ENCODE measurements at places on chromosomes 1 and 21.

DNA sequence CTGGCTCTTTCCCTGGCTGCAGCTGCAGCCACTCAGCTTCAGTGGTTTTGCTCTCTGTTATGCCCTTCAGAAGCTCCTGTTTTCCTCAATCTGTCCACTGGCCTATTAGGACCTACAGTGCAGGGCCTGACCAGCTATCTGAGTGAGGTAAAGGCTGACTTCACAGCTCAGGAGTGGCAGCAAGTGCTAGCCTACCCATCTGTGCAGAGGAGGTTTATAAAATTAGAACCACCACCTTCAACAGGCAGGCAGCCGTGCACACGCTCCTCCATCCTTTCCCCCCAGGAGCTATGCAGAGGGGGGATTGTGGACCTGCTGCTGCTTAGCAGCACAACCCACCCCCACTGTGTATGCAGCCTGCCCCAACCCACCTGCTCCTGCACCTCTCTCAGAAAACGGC, 8.3 kb downstream of the ADAR start:
- no peak for DNase-seq

DNA sequence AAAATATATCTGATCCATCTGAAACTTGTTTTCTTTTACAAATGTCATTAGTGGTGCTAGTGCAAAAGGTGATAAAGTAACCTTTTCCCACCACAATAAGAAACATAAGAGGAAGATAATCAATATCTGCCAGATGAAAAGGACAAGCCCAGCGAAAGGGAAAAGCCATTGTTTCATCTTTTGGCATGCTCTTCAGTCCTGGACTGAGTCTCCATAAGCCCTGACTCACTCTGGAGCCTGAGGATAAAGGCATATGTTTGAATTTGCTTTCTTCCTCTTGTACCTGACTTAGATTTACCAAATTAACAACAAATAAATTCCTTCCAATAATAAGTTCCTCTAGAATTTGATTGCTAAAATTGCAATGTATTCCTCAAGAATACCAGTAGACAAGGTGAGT, 13.6 kb downstream of the DNAJC11 start:
- DNase-seq, result no peak

GRCh38 chr1:67347688-67348472, 40.2 kb downstream of the IL12RB2 start:
- peak; percentile 45 for DNase-seq

- DNase-seq, result no peak
Measured at GRCh38 chr1:112250892-112251291, 145.1 kb upstream of the CTTNBP2NL start.

GRCh38 chr1:58447886-58448285, 98.6 kb downstream of the OMA1 start:
- DNase-seq, result no peak

DNA sequence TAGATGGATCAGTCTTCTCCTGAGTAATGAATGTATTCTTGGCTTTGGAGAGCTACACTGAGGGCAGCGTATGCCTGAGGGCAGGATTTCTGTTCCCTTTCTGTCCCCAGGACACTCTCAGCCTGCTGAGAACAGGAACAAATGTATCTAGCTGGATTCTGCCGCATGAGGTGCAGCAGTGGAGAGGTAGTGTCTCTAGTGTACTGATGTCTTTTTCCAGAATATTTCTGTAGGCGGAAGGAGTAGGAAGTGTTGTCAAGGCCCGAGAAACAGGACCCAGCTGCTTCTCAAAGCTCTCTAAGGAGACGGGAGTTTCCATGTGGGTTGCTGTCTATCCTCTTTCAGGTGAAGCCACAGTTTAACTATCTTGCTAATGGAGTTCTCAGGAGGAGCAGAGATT, 65.5 kb downstream of the MT1HL1 start:
- DNase-seq, result no peak

DNA sequence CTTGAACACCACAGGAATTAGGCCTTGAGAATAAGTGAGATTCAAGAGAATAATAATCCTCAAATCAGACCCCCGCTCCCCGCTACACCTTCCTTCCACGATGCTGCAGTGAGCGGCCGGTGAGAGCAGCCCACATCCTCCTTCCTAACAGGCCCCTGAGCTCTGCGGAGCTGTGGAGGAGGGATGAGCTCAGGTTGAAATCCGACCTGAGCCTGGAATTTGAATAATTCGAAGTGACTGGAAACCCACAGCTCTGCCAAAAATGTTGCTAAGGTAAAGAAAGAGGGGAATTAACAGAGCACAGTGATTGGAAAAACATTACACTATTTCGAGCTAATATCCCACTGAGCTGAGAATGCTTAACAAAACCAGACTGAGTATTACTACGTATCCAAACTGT, 90.0 kb downstream of the URB2 start:
- DNase-seq, result peak; percentile 32

GRCh38 chr1:217369271-217369981, 261.5 kb downstream of the GPATCH2 start:
- DNase-seq, result no peak

DNA sequence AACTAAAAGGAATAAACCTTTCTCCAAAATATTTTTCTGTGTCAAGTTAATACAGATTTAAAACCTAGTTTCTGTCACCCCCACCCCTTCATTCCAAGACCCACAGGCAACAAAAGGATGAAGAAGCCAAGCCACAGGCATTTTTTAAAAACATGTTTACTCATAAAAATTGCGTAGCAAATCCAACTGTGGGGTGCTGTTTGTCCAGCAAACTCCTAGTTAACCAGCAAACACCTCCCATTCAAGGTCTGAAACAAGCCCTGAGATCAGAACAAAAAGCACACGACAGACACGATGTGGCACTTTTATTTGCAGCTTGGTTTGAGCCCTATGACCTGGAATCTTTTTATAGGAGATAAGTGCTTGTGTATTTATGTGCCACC, 149.9 kb upstream of the CAMK1G start:
- no peak for DNase-seq

- DNase-seq, result no peak
Measured at GRCh38 chr1:214354440-214355148, 73.6 kb downstream of the SMYD2 start.

GRCh38 chr1:201265756-201266155, 17.6 kb upstream of the PKP1 start:
- no peak for DNase-seq

DNA sequence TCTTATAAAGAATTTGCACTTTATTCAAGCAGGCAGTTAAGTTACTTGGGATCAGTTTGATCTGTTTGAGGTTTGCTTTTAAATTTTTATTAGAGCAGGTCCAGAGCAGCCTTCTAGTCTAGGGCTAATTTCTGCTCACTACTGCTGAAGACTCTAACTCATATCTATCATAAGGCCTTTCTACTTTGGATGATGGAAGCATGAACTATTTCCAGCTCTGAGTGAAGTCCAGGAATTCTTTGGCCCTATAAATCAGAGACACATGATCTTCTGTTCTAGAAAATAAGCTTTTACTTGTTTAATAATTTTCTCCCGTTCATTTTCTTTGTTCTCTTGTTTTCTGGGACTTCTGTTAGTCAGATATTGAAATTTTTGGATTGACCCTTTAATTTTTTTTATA, 14.7 kb downstream of the NIBAN1 start:
- DNase-seq, result no peak

- no peak for DNase-seq
Measured at GRCh38 chr1:95308276-95309030, 74.4 kb downstream of the RWDD3 start.

DNA sequence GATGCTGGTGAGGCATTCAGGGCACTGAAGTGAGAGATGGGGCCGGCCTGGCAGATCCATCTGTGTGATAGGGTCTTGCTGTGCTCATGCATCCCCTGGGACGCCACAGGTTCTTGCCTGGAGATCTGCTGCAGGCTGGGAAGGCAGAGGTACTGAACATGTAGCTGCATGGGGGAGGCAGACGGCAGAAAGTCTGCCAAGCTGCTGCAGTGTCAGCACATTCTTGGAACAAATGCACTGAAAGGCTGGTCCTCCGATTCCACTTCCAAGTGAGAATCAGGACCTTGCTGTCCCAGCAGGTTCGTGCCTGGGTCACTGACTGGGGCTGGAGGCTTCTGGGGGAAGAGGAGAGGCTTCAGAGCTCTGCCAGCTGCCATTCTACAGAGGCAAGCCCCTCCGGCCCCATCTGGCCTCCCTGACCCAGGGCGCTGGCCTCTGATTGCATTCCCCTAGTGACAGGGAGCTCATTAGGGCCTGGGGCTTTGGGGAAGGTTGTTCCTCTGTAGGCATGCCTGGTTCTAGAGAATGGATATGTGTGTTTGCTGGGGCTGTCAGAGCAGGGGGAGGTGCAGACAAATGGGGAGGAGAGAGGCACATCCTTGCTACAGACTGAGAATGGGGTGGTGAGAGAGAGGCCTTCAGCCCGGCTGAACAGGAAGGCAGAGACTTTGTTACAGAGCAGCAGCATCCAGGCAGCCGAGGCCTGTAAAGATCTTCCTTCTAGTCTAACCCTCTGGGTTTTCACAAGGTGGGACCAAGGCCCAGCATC, 174.0 kb downstream of the TRABD2B start:
- DNase-seq, result no peak

- no peak for DNase-seq
Measured at GRCh38 chr1:200183637-200184036, 156.1 kb downstream of the NR5A2 start.

DNA sequence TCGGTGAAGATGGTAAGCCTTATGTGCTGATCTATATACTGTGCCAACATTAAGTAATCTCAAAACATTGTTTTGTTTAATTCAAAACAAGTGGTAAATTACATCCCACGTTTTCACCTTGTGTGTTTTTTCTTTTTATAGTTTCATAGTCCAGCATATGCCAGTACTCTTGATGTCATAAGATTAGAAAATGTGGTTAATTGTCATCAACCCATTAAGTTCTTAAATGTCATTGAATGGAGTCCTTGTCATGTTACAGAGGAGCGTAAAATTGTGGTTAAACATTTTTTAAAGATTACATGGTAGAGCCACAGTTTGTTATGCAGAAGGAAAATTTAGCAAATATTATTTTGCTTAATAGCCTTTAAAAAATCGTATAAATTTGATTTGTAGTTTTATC, 93.1 kb downstream of the FNBP1L start:
- no peak for DNase-seq

GRCh38 chr1:56429288-56429687, 150.1 kb downstream of the PLPP3 start:
- DNase-seq, result no peak

GRCh38 chr1:183593356-183593755, 3.1 kb upstream of the NCF2 start:
- DNase-seq, result no peak

DNA sequence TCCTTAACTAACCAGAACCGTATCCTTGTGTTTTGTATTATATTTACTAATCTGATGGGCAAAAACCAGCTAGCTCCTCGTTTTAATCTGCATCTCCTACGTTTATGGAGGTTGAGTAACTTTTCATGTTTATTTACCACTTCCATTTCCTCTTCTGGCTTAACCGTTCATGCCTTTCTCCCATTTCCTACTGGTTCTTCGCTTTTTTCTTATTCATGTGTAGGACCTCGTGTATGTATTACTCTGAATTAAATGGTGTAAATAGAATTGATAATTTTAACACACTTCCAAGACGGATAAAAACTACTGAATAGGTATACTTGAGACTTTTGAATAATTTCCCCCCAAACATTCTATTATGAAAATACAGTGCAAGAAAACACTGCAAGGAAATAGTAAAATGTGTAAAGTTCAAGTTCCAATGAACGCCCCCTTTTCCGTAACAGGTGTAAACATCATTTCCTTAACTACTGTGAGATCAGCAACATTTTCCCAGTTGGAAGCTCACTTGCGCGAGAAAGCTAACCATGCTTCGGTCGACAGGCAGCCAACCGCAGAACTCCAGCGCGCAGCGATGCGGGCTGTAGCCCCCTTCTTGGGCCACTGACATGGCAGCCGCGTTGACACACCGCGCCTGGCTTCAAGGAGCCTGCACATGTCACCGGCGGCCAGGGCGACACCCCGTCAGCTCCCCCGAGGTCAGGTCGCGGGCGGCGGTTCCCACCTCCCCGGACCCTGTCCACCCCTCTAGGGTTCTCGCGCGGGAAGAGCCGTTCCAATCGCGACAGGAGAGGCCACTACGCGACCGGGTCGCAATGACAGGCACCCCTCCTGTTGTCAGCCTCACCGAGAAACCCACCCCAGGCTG, 816 bp downstream of the EDEM3 start:
- DNase-seq, result no peak

DNA sequence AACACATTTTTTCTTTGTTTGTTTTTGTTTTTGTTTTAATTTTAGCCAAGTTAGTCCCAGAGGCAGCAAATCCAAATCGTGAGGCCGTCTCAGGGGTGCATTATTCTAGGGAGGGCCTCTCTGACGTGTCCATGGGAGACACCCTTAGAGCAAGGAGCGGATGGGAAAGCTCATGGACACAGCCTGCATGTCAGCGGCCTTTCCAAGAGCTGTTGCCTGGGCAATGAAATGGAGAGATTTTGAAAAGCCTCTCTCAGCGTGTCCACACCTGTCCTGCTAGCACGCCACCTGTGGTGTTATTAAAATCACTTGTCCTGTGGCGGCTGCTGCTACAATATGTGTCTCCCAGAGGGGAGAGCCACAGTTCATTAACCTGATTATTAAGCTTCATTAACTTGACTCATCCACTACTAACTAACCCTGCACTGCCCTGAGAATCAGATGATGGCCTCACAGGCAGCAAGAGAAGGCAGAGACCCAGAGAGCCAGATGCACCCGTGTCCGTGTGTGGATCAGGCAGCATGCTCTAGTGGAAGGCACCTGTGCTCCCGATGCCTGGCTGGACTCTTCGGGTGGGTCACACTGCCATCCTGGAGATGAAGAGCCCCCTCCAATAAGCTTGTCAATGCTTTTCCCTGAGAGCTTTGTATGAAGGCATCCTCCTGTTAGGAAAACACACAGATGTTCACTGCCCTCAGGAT, 133.3 kb downstream of the PGBD5 start:
- no peak for DNase-seq

DNA sequence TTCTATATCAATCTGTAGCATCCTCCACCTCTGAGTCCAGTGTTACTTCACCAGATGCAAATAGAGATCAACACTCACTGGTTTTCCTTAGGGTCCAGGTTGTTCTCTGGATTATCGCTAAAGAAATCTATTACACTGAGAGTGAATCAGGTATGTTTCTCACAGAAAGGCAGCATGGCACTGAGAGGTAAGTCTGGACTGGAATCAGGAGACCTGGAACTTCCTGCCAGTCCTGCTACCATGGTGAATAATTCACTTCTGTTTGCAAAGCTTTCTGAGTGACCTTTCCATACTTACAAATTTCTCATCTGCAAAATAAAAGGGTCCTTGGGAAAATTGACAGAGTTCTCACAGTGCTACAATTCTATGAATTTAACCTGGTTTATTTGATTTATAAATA, 1583.3 kb downstream of the MRPL39 start:
- no peak for DNase-seq

GRCh38 chr1:51578383-51579109, 38.3 kb upstream of the OSBPL9 start:
- DNase-seq, result no peak

DNA sequence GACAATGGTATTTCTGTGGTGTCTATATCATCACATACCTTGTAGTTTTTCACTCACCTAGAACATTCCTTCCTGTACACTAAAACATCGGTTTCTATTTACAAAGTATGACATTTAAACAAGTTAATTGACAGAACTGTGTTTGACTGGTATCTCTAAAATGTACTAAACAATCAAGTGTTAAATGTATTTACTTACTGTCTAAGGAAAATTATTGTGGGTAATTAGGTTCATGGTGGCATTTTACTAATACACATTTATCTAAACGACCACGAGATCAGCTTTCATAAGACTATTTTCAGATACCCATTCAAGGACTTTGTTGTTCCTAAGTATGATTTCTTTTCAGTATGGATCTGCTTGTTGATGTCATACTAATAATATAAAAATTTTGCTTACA, 115.2 kb downstream of the ADGRL2 start:
- DNase-seq, result no peak

All from smooth muscle cell of the brain vasculature (primary cell).